ENCODE measurements at places on chromosomes 6 and 20.

GRCh38 chr6:111573131-111573883, 32.4 kb downstream of the TRAF3IP2 start:
- DNase-seq = no peak

- no peak for DNase-seq
Observed at GRCh38 chr6:140773276-140773675, 1359.4 kb upstream of the GJE1 start.

- no peak for DNase-seq
Observed at GRCh38 chr20:62999580-62999979, 7.2 kb downstream of the BHLHE23 start.

DNA sequence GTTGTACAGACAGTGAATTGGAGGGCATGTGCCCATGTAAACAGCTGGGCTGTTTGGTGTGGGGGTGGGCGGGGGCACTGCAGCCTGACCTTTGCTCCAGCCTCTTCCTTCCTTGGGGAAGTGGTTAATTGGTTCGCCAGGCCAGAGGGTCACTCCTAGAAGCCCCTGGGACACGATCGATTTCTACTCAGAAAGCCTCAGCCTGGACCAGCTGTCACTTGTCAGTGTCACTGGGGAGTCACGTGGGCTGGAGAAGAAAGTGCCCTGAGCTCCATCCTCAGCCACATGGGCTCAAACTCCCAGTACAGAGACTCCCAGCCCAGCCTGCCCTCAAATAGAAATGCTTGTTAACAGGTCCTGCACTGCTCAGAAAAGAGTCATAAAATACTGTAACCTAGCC, 423.8 kb upstream of the SULF2 start:
- DNase-seq = no peak

GRCh38 chr20:41178904-41179432, 41.6 kb downstream of the PLCG1 start:
- DNase-seq = no peak

DNA sequence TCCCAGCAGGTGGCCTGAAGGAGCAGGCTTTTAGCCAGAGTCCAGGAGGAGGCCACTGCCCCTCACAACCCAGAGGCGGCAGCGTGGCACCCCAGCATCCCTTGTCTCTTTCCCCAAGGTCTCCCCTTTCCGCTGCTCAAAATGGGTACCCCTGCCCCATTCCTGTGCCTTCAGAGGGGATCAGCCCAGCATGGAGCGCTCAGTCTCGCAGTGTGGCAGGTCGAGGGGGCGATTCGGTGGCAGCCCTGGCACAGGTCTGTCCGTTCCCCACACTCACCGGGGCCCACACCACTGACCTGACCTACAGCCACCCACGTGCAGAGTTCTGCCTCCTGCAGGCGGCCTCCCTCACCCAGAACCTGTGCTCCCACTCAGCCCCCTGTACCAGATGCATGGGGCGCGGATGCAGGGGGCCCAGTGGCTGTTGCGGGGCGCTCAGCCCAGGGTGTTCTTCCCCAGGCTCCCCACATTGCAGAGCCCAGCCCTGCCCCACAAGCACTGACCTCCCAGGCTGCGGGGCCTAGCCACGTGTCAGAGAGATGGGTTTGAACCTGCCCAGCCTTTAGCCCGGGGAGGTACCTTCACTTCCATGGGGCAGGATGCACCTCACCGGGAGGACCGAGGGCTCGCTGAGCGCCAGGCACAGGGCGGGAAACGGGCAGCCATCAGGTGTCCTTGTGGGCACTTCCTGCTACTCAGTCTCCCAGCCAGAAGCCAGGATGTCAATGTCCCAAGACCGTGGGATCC, 41.8 kb downstream of the DSTN start:
- DNase-seq = no peak

DNA sequence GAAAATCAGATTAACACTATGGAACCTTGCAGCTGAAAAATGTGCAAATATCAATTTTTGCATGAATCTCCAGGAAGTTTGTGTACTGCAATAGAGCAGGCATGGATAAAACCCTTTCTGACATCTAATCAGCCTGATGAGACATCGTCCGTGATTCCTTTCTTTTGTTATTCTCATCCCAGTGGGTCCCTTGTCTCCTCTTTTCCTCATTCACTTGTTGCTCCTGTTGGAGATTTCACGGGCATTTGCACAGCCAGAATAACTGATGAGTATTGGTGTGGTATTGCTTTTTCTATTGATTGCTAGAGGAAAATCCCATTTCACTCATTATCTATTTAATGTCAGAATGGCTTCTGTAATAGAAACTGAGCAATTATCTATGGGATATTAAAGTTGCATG, 39.9 kb downstream of the SCGN start:
- DNase-seq = no peak

DNA sequence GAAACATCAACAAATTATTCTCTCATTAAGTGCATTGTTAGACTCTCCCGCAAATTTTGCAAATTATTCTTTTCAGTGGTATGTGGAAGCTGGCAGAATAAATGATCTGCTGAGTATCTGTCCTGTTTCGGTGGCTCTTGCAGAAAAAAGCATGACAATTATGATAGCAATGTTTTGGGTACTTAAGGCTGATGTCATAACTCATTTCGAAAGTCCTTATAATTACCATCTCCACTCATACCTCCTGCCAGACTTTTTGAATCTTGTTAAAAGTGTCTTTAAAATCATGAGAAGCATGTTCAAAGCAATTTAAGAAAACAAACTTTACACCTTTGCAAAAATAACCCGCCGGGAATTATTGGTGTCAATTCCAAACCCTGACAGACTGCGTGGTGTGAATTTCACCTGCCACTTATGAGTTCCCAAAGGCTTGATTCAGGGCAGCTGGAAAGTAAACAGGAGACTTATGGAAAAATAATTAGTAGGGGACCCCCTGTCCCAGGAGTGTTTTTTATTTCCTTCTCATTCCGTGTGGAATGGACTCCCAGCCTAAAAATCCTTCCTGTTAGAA, 87.6 kb upstream of the E2F3 start:
- DNase-seq = no peak

- peak; percentile 5 for DNase-seq
Observed at GRCh38 chr6:44100088-44100550, 27.1 kb downstream of the MRPL14 start.

- no peak for DNase-seq
Observed at GRCh38 chr6:118981884-118982574, 47.1 kb upstream of the MCM9 start.

All from stimulated activated CD4-positive, alpha-beta T cell treated with anti-CD3 and anti-CD28 coated beads, TNF-alpha, amount 100 ng/mL, for 24 hours (primary cell).